ENCODE measurements at places on chromosomes 4 and X.
A peak's percentile ranks its signal among the peaks of the same experiment; 100 is the strongest.

DNA sequence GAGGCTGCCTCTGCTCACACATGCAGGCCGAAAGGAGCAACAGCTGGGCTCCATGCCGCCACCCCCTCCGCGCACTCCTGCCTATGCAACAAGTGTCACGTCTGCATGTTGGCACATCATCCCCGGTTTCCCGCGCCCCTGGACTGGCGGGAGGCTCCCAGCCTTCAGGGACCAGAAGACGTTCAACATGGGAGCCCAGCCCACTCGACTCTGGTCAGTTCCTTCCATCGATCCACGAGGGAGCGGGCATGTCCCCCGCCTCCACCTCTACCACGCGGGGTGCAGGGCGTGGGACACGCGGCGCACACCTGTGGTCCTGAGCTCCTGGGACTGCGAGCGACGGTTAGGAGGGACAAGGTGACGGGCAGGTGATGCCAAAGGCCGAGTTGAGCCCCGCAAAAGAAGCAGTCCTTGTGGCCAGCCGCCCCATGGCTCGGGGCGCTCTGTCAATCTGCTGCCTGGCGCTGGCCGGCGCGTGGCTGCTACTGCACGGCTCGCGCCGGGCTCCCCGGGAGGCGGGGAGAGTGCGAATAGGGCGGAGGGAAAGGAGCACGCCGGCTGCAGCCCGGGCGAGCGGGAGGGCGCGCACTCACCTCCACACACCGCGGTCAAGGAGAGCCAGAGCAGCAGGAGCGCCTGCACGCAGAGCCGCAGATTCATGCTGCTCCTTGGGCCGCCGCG is 645 bp downstream of the APLN start:
- DNase-seq: no peak

DNA sequence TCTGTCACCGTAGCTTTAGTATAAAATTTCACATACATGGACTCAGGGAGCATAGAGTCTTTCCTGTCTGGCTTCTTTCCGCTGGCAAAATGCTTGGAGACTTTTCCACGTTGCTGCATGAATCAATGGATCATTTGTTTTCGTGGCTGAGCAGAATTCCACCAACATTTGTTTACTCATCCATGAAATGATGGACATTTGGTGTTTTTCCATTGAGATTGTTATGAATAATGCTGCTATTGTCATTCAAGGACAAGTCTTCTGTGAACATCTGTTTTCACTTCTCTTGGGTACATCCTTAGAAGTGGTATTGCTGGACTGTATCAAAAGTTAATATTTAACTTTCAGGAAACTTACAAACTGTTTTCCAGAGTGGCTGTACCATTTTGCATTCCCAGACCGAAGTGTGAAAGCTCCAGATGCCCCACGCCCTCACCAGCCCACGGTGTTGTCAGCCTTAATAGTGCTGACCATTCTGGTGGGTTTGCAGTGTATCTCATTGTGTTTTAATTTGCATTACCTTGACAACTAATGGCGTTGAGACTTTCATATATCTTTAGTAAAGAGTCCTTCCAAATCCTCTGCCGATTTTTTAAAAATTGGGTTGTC is 5.8 kb upstream of the TMEM271 start:
- no peak for DNase-seq

DNA sequence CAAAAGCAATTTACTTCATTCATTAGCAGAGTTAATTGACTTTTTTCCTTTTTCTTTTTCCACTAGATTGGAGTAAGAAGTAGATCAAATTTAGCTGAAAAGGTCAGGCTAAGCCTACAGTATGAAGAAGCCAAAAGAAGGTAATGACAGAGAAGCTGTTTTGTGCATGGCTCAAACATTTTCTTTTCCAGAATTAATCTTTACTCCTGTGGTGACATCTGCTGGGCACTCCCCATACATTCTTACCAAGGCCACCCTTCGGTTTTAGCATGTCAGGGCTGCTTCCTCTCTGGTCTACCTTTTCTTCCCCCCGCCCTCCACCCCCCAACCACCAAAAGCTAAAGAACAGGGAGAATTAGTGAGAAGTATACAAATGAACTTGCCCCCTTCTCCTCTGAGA is 70.2 kb downstream of the CLDN22 start:
- DNase-seq: no peak

DNA sequence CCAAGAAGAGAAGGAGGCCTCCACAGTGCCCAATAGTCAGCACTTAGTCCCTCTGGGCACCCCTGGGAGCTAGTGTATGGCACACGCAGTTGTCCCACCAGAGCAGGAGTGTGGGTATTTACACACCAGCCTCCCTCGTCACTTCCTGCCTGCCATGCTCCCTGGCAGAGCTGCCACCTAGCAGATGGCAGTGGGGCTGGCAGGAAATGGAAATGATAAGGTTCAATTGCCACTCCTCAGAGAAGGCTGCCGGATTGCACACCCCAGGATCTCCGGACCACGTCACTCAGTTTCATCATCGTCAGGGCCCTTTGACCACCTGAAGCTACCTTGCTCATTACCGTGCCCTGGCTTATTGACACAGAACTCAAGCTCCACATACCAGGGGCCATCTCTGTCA is 173.3 kb upstream of the PSAPL1 start:
- no peak for DNase-seq

GRCh38 chr4:74428276-74428675 is 16.7 kb upstream of the AREG start:
- no peak for DNase-seq

GRCh38 chr4:24988776-24989175 is 42.0 kb downstream of the LGI2 start:
- no peak for DNase-seq

DNA sequence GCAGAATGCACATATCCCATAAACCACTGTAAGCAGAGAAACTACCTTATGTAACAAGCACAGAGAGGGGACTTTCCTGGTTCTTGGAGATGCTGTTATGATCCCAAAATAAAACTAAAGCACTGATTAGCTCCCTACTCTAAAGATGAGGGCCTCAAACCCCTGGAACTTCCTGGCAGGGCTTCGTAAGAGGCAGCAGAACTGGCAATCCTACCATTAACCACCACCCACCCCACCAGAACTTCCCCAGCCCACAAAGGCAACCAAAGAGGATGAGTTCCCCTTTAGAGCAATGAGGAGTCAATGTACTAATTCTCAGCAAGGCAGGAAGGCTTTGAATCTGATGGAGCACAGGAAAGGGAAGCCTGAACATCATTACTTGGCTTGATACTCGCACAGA is 436.5 kb upstream of the FRG1 start:
- no peak for DNase-seq

DNA sequence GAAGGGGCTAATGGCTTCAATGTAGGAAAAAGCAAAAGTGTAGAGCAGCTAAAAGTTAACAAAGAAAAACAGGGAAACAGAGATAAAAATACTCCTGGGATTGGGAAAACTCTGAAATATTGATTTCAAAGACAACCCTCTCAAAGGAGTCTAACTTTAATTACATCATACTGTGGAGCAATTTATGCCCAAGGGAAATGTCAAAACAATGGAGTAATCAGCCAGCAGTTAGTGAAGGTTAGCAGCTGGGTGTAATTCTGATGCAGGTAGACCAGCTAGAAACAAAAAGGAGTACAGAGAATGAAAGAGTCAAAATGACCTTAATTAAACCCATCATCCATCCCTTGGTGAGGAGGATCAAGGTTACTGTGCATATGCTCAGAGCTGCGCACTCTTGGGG is 169.0 kb downstream of the ADAM29 start:
- DNase-seq: no peak

GRCh38 chr4:128709268-128709667 is 100.2 kb upstream of the JADE1 start:
- no peak for DNase-seq

GRCh38 chr4:142350871-142351270 is 495.2 kb downstream of the INPP4B start:
- no peak for DNase-seq

DNA sequence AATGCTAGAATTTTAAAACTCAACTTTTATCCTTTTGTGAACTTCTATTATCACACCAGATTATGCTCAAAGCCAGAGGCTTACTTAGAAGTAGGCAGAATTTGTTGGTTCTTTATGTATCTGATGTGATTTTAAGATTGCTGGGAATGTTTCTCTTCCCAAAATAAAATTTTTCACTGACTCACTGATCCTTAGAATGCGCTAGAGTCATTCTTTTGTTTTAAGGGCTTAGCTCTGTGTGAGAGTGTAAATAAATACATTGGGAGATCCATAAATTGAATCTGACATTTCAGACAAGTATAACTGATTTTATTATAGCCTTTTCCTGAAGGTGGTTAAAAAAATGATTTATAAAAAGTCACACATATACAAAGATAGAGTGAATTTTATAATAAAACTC is 101.3 kb downstream of the LARP1B start:
- DNase-seq: no peak

DNA sequence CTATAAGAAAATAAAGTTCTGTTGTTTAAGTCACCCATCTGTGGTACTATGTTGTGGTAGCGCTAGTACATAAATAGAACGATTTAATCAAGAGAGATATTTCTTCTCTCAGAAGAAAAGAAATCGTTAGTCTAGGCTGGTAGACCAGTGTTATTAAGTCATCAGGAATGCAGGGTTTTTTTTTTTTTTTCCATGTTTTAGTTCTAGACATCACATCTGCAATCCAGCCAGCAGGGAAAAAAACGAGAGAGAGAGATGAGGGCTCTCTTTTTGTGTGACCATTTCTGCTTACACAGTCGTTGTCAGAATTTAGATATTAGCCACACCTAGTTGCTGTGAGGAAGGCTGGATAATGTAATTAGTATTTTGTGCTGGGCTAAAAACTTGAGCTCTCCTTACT is 417.4 kb downstream of the TMA16 start:
- no peak for DNase-seq

GRCh38 chr4:1411436-1412375 is 5.5 kb upstream of the NKX1-1 start:
- DNase-seq: no peak

GRCh38 chr4:51867689-51868448 is 24.9 kb downstream of the DCUN1D4 start:
- no peak for DNase-seq

GRCh38 chr4:110982486-110982885 is 359.6 kb upstream of the PITX2 start:
- DNase-seq: no peak

- no peak for DNase-seq
These were observed 6.3 kb upstream of the FAM200B start for GRCh38 chr4:15675356-15675755.

- DNase-seq: no peak
These were observed 187.2 kb downstream of the RAB28 start for GRCh38 chr4:13296986-13297385.

DNA sequence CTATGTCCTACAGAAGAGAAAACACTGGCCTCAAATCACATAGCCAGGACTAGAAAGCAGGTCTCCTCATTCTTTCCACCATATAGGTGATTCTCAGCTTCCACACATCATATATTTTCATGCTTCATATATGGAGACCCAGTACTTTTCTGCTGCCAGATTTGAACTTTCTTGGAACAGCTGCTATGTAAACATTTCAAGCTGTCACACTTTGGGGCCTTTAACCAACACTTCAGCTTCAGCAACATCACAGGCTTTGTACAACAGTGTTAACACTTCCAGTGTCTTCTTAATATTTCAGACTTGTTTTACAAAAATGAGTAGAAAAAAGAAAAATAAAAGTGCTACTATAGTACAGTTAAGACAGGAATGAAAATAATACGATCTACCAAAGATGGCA is 12.6 kb downstream of the SH3RF1 start:
- peak; percentile 32 for DNase-seq

GRCh38 chr4:8384397-8385060 is 56.0 kb downstream of the ACOX3 start:
- DNase-seq: no peak

DNA sequence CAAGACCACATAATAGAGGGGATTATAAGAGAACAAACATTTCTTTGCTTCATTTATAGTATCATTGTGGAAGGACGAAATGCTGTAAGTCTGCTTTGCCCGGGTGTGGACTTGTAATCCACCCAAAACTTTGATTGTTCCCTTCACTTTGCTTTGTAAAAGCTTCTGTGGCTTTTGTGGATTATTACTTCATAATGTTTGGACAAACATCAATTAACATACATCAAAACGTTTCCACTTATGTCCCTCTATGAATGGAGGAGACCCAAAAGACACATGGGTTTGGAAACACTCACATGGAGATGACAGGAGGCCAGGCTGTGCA is 415.4 kb downstream of the SPRY1 start:
- no peak for DNase-seq

- DNase-seq: no peak
These were observed 5.2 kb upstream of the TCEANC start for GRCh38 chrX:13647709-13648212.

- no peak for DNase-seq
These were observed 27.5 kb downstream of the UBE2D3 start for GRCh38 chr4:102799816-102800215.

GRCh38 chr4:184657144-184657543 is 7.6 kb downstream of the PRIMPOL start:
- DNase-seq: no peak

DNA sequence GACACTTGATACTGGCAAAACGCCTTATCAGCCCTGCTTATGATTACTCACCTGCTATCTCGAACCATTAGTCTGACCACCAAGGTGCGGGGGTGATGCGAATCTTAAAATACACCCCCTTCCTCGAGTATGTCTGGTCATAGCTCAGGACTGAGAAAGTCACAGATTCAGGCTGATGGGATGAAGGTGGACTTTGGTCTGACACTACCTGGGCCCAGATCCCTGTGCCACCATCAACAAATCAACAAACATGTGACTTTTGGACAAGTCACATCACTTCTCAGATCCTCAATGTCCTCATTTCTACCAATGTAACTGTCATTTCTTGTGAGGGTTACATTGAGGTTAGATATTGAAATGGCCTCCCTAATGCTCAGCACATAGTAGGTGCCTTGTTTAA is 9.8 kb upstream of the MSN start:
- DNase-seq: no peak

DNA sequence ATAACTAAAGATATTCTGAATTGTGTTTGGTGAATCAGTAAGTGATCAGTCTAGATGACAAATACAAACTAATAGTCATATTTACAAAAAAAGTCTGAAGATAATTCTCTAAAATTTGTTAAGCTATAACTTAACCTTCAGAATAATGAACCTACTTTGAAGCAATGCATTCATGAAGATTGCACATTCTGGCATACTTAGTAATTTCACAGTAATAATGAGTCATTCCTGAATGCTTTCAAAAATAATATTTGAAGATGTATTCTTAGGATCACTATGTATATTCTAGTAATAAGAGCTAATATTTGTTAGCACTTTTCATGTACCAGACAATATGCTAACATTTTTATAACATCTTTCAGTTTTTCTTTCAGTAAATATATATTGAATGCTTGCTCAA is 756.7 kb upstream of the SLIT2 start:
- DNase-seq: no peak

DNA sequence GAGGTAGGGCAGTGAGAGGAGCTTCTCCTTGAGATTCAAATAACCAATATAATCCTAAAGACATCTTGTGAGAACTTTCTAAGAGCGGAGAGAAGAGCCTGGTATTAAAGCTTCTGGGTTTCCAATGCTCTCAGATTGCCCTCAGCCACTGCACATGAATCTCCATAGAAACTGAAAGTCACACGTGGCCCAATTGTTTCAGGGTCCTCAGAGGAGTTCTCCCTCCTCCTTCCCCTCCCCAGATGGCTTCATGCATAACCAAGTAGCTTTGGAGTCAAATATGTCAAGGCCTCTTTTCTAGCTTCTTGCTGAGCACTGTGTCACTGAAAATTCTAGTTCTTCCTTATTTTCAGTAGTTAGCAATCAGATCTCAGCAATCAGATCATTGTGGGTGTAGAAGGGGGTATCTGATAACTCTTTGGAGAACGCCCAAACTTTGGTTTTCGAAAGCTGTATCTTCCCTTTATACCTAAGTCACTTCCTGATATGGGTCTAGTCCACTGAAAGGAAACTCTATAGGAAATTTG is 2.2 kb downstream of the BTK start:
- DNase-seq: no peak
